ENCODE measurements at places on chromosomes 1 and 21. TPM values are rescaled to one million over a fixed set of nuclear protein-coding genes. Genes with fewer than 3 reads are reported as not detected.
A peak's percentile ranks its signal among the peaks of the same experiment; 100 is the strongest.

- no peaks in the 10 kb centered on the region for H3K4me1 ChIP-seq
- no peak for DNase-seq
- no peaks in the 10 kb centered on the region for H3K27me3 ChIP-seq
- no peaks in the 10 kb centered on the region for H3K36me3 ChIP-seq
- no peak overlapping the region for H3K27ac ChIP-seq
- H3K4me3 ChIP-seq, result no peak overlapping the region
These were observed 504.7 kb downstream of the NUF2 start for GRCh38 chr1:163826500-163826899.

GRCh38 chr1:227897704-227898438 is 49.9 kb downstream of the WNT9A start:
- no peak for DNase-seq
- no peak overlapping the region for H3K27ac ChIP-seq
- H3K4me1 ChIP-seq, result no peaks in the 10 kb centered on the region
- H3K4me3 ChIP-seq, result no peak overlapping the region
- H3K27me3 ChIP-seq, result no peaks in the 10 kb centered on the region
- H3K36me3 ChIP-seq, result no peaks in the 10 kb centered on the region

DNA sequence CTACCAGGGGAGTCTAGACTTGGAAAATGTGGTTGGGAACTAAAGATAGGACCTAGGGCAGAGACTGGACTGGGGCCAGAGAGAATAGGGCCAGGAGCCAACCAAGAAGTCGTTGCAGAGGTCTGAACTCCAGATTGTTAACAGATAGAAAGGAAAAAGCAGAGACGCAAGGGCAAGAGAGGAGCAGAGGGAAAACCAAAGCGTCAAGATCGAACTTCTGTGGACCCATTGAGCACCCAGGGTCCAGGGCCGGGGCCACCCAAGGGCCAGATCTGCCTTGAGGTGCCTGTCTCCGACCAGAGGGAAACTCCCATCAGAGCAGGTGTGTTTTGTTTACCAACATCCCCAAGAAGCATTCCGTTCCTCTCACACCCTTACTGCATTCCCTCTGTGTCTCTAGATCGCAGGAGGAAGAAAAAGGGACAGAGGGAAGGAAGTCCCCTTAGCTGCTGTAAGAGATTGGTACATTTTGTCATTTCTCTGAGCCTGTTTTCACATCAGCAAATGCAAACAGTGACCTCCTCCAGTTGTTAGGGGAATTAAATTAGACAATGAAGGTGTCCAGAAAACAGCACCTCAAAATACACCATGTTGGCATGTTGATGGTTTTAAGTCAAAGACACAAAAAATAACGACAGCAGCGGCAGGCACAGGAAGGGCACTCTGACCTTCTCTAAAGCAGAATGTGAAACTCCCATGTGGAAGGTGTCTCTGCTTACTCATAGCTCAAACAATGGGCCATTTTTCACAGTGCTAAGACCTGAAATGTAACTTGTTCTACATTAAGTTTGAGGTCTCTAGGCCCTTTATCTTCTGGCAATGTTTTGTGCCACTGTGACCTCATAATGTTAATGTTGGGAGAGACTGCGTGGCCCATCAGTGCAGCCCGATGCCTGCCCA is 105.8 kb upstream of the RAB4A start:
- H3K27me3 ChIP-seq, result no peaks in the 10 kb centered on the region
- H3K4me3 ChIP-seq, result no peak overlapping the region
- H3K36me3 ChIP-seq, result no peaks in the 10 kb centered on the region

DNA sequence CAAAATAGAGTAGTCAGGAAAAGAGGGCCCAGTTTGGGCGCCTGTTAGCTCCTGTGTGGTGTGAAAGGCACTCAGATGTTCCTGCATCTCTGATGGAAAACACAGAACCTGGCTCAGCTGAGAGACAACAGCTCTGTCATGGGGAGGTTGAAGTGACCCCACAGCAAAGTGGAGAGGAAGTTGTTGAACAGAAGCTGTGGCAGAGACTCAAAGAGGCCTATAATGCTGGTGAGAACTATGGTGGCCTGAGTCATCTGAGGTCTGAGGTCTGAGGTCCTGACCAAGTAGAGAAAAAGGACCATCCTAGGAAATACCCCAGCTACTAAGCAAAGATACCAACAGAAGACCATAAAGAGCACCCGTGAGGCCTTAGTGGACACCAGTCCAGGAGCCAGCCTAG is 45.6 kb upstream of the JAK1 start:
- no peaks in the 10 kb centered on the region for H3K36me3 ChIP-seq
- H3K27ac ChIP-seq, result no peak overlapping the region
- H3K4me1 ChIP-seq, result no peaks in the 10 kb centered on the region

The SGIP1 gene
- 15.2 TPM for polyA plus RNA-seq

The A3GALT2 gene
- 0.10 TPM for polyA plus RNA-seq

GRCh38 chr1:95927061-95927460 is 693.1 kb downstream of the RWDD3 start:
- no peak overlapping the region for H3K27ac ChIP-seq
- no peaks in the 10 kb centered on the region for H3K4me1 ChIP-seq
- no peaks in the 10 kb centered on the region for H3K27me3 ChIP-seq

DNA sequence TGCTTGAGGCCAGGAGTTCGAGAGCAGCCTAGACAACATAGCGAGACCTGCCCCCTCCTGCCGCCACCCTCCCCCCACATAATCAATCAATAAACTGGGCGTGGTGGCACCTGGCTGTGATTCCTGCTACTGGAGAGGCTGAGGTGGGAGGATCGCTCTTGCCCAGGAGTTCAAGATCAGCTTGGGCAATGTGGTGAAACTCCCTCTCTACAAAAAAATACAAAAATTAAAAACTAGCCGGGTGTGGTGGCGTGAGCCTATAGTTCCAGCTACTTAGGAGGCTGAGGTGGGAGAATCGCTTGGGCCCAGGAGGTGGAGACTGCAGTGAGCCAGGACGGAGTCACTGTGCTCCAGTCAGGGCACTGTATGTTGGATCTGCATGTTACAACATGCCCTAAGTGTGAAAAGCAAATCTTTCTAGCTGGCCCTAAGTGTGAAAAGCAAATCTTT is 7.0 kb upstream of the MDM4 start:
- no peak for DNase-seq
- peaks cover 4% of the 10 kb centered on the region for H3K4me1 ChIP-seq
- H3K27me3 ChIP-seq, result no peaks in the 10 kb centered on the region
- H3K4me3 ChIP-seq, result no peak overlapping the region

DNA sequence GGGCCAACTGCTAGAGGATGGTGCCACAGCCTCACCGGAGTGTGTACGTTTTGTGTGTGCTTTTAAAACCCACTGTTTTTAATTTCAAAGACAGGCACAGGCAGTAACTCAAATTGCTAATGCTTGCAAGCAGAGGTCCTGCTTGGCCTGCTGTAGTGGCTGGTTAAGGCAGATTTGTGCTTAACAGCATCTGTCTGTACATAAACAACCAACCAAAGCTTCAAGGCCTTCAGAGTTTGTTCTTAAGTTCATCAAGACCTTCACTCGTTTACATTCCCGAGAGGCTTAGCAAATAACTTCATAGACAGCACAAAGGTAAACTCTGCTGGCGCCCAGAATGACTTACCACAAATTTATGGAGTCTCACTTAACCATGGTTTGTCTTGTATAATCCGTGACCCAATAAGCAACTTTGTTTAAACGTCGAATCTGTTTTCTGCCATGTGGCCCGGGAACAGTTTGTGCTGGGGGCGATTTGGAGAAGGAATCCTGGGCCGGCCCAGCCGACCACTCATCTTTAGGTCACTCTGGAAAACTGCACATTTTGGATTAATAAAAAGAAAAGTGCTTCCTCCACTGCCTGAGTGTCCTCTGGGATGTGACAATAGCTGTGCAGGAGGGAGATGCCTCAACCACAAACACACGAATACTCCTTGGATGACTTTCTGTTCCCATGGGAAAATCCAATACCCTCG is 58.1 kb downstream of the CAPZB start:
- no peaks in the 10 kb centered on the region for H3K36me3 ChIP-seq
- no peak for DNase-seq
- H3K27ac ChIP-seq, result peak overlapping the region; percentile 7
- no peak overlapping the region for H3K4me3 ChIP-seq
- H3K4me1 ChIP-seq, result peaks cover 38% of the 10 kb centered on the region

The SPTA1 gene
- 3.7 TPM for polyA plus RNA-seq

The PPFIA4 gene
- polyA plus RNA-seq, result 4.1 TPM

The PRAMEF12 gene
- polyA plus RNA-seq, result not detected

- H3K27ac ChIP-seq, result no peak overlapping the region
- H3K36me3 ChIP-seq, result no peaks in the 10 kb centered on the region
- H3K4me3 ChIP-seq, result no peak overlapping the region
- no peaks in the 10 kb centered on the region for H3K4me1 ChIP-seq
- DNase-seq, result no peak
These were observed 34.5 kb downstream of the OR10R2 start for GRCh38 chr1:158506369-158506987.

The CRP gene
- not detected for polyA plus RNA-seq

- no peak overlapping the region for H3K27ac ChIP-seq
- H3K36me3 ChIP-seq, result no peaks in the 10 kb centered on the region
- H3K4me3 ChIP-seq, result no peak overlapping the region
- peak; percentile 4 for DNase-seq
These were observed 222.1 kb downstream of the LMX1A start for GRCh38 chr1:165134431-165134830.

DNA sequence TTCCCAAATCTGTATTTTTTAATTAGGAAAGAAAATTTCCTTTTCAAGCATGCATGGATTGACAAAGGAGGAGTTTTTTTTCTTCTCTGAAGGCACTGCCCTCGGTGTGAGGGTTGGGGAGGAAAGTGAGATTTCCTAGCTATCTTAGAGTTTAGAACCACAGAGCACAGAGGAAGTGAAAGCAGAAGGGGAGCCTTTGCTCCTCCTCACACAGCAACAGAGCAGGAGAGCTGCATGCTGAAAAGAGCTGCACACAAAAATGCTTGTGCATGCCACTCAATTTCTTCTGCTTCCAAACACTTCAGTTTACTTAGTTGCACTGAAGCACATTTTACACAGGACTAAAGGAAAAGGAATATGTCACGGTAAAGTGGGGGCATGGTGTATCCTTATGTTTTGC is 308.1 kb downstream of the GPATCH2 start:
- no peak for DNase-seq
- H3K4me3 ChIP-seq, result no peak overlapping the region
- no peak overlapping the region for H3K27ac ChIP-seq
- peaks cover 14% of the 10 kb centered on the region for H3K4me1 ChIP-seq

- peaks cover 36% of the 10 kb centered on the region for H3K36me3 ChIP-seq
- H3K4me3 ChIP-seq, result no peak overlapping the region
- no peak for DNase-seq
- no peaks in the 10 kb centered on the region for H3K27me3 ChIP-seq
- no peaks in the 10 kb centered on the region for H3K4me1 ChIP-seq
These were observed 14.2 kb downstream of the COL6A2 start for GRCh38 chr21:46111857-46112724.

- H3K4me3 ChIP-seq, result no peak overlapping the region
- H3K27me3 ChIP-seq, result no peaks in the 10 kb centered on the region
- no peak overlapping the region for H3K27ac ChIP-seq
- no peaks in the 10 kb centered on the region for H3K4me1 ChIP-seq
These were observed 24.5 kb downstream of the NECAP2 start for GRCh38 chr1:16464917-16465625.

GRCh38 chr1:230972855-230973271 is 5.8 kb downstream of the TTC13 start:
- no peak for DNase-seq
- H3K36me3 ChIP-seq, result no peaks in the 10 kb centered on the region
- H3K27me3 ChIP-seq, result no peaks in the 10 kb centered on the region
- H3K27ac ChIP-seq, result no peak overlapping the region

DNA sequence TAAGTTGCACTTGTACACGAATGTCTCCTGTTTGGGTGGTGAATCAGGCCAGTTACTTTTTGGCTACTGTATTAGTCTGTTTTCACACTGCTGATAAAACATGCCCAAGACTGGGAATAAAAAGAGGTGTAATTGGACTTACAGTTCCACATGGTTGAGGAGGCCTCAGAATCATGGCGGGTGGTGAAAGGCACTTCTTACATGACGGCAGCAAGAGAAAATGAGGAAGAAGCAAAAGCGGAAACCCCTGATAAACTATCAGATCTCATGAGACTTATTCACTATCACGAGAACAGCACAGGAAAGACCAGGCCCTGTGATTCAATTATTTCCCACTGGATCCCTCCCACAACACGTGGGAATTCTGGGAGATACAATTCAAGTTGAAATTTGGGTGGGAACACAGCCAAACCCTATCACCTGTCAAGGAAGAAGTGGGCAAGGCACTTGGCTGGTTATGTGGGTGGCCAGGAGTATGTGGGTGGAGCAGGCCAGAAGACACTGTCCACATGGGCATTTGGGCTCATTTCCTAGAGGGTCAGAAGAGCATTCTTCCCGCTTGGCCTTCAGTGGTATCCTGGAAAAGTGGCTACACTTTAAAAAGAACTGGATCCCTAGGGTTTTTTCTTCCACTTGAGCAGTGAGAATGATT is 228.8 kb downstream of the HHAT start:
- no peaks in the 10 kb centered on the region for H3K36me3 ChIP-seq
- H3K27me3 ChIP-seq, result no peaks in the 10 kb centered on the region
- DNase-seq, result no peak
- no peak overlapping the region for H3K27ac ChIP-seq
- no peak overlapping the region for H3K4me3 ChIP-seq
- H3K4me1 ChIP-seq, result no peaks in the 10 kb centered on the region

DNA sequence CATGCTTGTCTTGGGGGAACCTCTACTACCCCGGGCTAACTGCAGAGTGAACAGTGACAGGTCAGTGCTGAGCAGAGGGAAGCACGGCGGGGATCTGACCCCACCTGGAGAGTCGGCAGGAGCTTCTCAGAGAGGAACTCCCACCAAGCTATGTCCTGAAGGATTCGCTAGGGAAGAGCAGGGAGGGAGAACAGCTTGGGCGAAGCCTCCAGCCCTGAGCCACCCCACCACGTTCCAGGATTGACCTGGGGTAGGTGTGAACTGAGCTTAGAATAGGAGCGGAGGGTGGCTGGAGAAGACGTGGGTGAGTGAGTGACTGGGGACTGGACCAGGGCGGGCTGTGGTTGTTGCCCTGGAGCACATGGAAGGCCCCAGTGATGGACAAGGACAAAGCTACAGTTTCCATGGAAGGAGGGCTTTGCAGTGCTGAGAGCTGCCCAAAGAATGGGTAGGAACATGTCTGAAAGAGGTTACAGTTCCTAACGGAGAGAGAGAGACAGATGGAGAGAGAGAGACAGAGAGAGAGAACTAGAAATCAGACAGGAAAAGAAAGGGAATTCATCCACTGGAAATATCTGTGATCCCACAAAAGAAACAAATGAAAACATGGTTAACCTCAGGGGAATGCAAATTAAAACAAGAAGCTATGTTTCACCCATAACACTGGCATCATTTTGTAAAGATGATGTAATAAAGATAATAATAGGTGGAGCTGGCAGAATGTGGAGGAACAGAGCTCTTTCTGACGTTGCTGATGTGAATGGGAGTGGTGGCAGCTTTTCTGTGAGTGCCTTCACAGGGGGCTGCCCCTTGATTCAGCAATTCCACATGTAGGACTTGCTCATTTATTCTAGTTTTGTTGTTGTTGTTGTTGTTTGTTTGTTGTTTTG is 17.2 kb downstream of the BSND start:
- H3K27me3 ChIP-seq, result peaks cover 6% of the 10 kb centered on the region
- H3K36me3 ChIP-seq, result no peaks in the 10 kb centered on the region
- DNase-seq, result no peak
- H3K27ac ChIP-seq, result no peak overlapping the region
- peaks cover 11% of the 10 kb centered on the region for H3K4me1 ChIP-seq
- no peak overlapping the region for H3K4me3 ChIP-seq

The ESPN gene
- 256 TPM for polyA plus RNA-seq

- H3K36me3 ChIP-seq, result no peaks in the 10 kb centered on the region
- no peaks in the 10 kb centered on the region for H3K27me3 ChIP-seq
- H3K4me3 ChIP-seq, result no peak overlapping the region
These were observed 41.0 kb upstream of the IFFO2 start for GRCh38 chr1:18997508-18997907.

The CD34 gene
- 33.1 TPM for polyA plus RNA-seq

GRCh38 chr21:16194788-16195537 is 465.2 kb downstream of the USP25 start:
- peak; percentile 61 for DNase-seq
- no peaks in the 10 kb centered on the region for H3K4me1 ChIP-seq
- H3K27me3 ChIP-seq, result no peaks in the 10 kb centered on the region

All from large intestine (tissue), 12 donors.